ENCODE measurements at places on chromosomes 16 and 17.

- peak; percentile 26 for DNase-seq
These were observed 30.3 kb downstream of the PIK3R5 start for GRCh38 chr17:8935191-8935590.

DNA sequence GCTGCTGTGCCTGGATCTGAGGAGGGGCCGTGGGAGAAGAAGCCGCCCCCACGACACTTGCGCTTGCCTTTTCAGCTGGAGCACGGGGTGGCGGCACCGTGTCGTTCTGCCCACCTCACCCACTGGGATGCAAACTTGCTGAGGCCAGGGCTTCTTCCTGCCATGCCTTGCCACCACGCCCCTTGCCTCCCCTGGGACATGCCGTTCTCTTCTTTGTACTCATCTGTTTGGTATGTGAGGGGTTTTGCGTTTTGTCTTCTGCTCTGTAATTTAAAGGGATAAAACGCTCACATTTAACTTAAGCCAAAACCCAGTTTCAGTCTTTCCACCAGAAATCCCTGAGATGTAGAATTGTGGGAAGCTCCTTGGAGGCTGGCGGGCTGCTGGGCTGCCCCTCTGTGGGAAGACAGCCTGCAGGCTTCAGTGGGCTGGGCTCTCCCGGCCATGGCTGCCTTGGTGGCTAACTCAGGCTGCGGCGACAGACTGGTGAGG, 180.2 kb downstream of the RPTOR start:
- peak; percentile 56 for DNase-seq

DNA sequence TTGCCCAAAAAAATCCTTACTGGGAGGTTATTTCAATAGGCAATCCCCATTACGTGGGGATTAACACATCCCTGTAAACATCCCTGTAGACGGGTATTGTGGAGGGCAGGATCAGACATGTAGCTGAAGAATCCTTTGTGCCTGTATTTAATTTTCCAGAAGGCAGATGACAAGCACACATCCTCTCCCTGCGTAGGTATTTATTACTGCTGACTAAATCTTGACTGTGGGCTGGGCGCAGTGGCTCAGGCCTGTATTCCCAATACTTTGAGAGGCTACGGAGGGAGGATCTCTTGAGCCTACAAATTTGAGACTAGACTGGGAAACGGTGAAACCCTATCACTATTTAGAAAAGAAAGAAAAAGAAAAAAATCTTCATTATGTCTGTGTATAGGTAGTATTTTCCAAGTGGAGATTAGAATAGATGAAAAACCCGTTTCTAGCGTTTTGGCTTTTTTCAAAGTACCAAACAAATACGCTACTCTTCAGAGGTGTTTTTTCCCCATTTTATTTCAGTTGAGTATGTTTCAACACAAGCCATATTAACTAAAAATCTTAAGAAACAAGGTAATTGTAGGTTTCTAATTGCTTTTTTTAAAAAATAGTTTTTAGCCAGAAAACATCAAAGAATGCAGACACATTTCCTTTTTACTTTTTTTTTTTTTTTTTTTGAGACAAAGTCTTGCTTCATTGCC, 1.5 kb upstream of the MARF1 start:
- peak; percentile 5 for DNase-seq

DNA sequence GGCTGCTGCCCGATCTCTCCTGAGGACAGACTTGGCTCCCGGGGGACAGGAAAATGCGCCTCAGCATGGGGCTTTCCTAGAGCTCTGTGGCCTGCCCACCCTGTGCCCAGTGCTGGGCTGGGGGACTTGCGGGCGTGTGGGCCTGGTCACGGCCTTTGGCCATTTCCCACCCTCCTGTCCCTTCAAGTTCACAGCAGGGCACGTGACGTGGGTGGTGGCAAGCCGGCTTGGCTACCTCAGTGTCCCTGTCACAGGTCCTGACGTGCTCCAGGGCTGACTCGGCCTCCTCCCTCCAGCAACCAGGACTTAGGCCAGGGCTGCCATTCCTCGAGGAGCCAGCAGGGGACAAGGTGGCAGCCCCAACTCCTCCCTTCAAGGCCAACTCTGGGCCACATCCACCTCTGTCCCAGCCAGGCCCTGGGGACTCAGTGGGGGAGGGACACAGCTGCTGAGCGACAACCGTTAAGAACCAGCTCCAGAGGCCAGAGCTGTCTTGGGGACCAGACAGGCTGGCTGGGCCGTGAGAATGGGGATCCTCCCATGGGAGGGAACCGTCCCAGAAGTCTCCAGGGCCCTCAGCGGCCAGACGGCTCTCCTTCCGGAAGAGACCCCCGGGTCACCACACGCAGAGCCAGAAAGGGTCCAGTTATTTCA, 981 bp upstream of the UNC13D start:
- DNase-seq, result peak; percentile 96

GRCh38 chr16:65658787-65659220, 536.9 kb upstream of the CDH11 start:
- DNase-seq, result no peak

DNA sequence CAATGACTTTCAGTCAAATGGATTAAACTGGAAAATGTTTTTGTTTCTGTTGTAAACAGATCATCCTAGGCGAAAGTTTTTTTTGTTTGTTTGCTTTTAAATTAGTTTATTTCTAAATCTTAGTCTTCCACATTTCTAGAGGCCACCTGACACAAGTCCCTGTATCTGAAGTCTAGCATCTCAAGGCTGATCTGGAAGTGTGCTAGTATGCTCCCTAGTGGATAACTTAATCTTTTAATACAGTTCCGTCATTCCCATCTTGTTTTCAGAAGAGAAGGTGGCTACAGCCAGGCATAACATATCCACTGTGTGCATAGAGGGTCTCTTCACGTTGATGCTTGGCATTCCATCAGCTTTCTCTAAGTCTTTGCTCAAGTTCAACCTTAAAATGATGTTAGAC, 7.6 kb downstream of the IFT20 start:
- DNase-seq, result no peak
